Stimulated activated CD4-positive, alpha-beta T cell treated with anti-CD3 and anti-CD28 coated beads, Interleukin-2, amount 100 ng/mL, for 24 hours (primary cell): ENCODE measurements at places on chromosomes 6 and 20.

GRCh38 chr6:16635810-16636602, 125.3 kb downstream of the ATXN1 start:
- no peak for DNase-seq

DNA sequence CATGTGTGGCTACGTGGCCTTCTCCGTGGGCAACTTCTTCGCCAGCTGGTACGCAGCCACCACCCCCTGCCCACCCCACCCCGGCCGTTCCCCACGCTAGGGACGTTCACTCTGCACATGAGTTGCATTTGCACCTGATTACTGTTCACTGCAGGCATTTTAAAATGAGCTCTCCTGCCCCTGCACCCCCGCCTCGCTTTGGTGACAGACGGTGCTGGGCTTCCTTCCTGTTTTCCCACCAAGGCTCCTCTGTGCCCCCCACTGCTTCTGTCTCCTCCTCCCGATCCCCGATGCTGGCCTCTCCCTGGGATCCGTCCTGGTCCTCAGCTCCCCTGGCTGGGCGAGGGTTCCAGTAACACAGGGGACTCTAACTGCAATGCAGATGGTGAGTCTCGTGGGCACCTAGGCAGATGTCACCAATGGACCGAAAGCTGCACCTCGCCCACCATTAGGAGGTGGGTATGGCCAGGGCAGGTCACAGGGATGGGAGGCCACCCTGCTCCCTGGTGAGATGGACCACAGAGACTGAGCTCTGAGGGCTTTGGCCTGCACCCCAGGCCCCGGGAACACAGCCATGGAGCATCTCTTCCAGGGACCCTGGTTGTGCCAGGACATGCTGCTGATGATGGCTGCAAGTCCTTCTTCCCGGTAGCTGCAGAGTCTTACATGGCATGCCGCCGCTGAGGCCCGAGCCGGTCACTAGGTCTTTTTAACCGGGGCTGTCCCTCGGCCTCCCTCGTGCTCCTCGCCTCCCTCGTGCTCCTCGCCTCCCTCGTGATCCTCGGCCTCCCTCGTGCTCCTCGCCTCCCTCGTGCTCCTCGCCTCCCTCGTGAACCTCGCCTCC, 3.8 kb downstream of the UNC93A start:
- no peak for DNase-seq

DNA sequence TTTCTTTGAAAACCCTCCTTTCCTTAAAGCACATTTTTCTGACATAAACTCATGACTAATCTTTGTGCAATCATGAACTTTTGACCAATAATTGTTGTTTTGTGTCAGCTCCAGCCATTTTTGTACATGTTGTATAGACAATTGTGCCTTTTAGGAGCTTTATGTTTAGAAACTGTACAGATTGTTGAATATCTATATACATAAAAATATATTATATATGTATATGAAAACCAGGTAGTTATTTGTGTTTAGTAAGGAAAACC, 125.7 kb upstream of the EDN1 start:
- DNase-seq = no peak

DNA sequence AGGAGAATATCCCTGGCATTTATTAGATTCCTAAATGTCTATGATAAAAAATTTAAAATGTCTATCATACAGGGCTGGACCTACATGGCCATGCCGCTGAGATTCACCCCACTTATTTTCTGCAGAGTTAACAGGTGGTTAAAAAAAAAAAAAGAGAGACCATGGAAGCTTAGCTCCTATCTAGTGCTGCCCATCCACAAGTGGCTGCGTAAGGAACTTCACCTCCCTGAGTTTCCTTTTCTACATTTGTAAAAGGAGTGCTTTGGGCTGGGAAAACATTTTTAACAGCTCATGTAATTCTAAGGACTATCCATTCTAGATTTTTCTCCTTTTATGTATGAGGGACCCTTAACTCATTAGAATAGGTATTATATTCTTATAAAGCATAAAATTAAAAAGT, 534.1 kb downstream of the MMUT start:
- DNase-seq = no peak

GRCh38 chr6:106466211-106466610, 105.7 kb downstream of the CRYBG1 start:
- DNase-seq = no peak

GRCh38 chr20:56368351-56369134, 9.8 kb downstream of the FAM210B start:
- no peak for DNase-seq

GRCh38 chr20:6388671-6389197, 265.9 kb upstream of the FERMT1 start:
- no peak for DNase-seq

DNA sequence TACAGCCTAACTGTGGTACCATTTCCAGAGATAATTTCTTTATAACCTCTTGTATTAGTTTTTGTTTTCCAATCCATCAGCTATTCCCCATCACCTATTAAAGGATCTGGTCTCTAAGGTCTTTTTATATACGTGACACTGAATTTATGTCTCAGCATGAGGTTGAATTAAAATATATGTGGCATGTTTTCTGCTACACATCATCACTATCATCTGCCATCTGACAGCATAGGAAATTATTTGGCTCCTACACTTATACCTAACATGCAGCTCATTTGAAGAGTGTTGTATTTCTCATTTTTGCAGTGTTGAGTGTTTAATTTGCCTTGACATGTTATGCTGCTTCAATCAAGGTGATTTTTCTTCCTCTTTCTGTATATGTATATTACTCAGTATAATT, 100.3 kb downstream of the LIN28B start:
- DNase-seq = no peak

DNA sequence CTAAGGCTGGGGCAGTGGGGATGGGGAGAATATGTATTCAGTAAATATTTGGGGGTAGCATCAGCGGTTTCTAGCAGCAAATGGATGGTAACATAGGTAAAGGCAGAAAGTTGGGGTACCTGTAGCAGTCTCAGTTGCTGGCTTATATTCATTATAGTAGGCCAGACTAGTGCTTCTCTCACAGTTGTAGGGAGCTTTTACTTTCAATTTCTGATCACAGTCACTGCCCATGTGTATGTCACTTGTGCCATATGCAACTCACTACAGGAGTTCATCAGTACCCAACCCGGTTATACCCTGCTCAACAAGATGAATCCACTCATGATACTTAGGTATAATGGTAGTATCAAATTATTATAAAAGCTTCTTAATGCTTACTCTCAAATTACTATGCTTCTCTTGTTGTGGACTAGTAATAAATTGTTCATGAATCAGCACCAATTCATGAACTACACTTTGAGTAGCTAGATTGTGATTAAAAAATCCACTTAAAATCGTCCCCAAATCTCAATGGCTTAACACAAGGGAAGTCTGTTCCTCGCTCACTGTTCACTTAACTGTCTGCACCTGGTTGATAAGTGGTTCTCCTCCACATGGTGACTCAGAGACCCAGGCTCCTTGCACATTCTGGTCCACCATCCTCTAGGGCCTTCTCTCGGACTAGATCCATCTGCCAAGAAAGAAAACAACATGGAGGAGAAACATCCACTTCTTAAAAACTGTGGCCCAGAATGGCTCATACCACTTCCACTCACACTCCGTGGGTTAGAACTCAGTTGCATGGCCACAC, 31.3 kb upstream of the MYLIP start:
- DNase-seq = no peak

- DNase-seq = no peak
These were observed 105.0 kb downstream of the PREX1 start for GRCh38 chr20:48722737-48723191.

- DNase-seq = no peak
These were observed 193.5 kb downstream of the UBE3D start for GRCh38 chr6:82872185-82872584.

- DNase-seq = no peak
These were observed 1.2 kb downstream of the CENPW start for GRCh38 chr6:126341126-126341525.

- DNase-seq = no peak
These were observed 93.9 kb downstream of the SPTLC3 start for GRCh38 chr20:13102694-13103093.

GRCh38 chr6:137754366-137754765, 112.7 kb upstream of the TNFAIP3 start:
- DNase-seq = no peak

DNA sequence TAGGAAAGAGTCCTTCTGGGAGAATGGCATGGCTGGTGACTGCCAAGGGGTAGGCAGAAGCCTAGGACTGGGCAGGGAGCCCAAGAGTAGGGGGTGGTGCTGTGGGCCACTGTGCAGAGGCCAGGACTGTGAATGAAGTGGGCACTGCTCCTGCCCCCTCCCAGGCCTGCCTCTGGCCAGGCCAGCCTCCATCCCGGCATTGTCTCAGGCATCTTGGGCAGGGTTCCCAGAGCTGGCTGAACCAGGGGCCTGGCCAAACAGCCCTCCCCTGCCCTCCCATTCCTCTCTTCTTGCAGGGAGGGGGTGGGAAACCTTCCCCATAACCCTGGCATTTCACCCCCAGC, 81.6 kb downstream of the MRPL14 start:
- no peak for DNase-seq

DNA sequence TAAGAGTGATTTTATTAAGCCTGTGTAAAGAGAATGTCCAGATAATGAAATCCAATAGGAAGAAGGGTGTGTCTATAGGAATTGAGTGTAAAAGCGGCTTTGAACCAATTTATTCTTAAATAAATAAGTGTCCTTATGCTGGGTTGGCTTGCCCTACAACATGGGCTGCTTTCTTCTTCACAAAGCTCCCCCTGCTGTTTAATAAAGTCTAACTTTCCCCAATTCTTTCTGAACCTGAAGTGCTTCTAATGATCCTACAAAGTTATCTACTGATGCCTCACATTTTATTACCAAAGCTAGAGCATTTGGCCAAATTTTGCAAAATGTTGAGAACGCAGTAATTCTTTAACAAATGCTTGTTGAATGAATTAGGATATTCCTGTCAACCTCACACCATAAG, 36.3 kb upstream of the SIRT5 start:
- no peak for DNase-seq

- DNase-seq = no peak
These were observed 1.3 kb upstream of the L3MBTL1 start for GRCh38 chr20:43506238-43506637.

DNA sequence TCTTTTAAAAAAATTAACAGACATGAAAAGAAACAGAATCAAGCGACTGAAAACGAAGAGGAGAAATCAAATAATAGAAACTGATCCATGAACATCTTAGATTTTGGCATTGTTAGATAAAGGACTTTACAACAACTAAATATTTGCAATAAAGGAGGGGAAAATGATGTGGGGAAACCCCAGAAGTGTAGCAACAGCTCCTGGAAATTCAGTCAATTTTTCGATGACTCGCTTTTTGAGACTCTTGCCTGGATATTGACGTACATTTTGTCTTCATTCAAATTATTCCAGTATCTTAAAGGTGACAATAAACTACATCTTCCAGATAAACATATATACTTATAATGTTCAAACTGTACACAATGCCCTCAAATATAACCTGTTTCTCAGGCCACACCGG, 44.1 kb downstream of the ADGB start:
- DNase-seq = no peak

- no peak for DNase-seq
These were observed 110.0 kb downstream of the MAP7 start for GRCh38 chr6:136440203-136440602.

DNA sequence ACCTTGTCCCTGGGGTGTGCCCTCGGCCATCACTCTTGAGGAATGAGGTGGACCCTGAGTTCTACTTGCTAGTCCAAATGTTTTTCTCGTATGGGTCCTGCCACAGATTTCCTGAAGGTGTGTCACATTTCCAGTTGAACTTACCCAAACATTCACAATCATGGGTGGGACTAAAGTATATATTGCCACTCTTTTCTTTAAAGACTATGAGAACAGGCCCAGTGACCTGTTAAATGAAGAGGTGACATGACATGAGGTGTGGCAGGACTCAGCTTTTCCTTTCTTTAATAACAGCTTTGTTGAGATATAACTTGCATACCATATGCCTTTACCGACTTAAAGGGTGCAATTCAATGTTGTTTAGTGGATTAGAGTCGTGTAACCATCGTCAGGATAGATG, 177.2 kb upstream of the EXOC2 start:
- no peak for DNase-seq

GRCh38 chr20:11989018-11989771, 71.5 kb downstream of the BTBD3 start:
- no peak for DNase-seq

GRCh38 chr20:10094566-10095173, 59.9 kb downstream of the ANKEF1 start:
- DNase-seq = no peak

DNA sequence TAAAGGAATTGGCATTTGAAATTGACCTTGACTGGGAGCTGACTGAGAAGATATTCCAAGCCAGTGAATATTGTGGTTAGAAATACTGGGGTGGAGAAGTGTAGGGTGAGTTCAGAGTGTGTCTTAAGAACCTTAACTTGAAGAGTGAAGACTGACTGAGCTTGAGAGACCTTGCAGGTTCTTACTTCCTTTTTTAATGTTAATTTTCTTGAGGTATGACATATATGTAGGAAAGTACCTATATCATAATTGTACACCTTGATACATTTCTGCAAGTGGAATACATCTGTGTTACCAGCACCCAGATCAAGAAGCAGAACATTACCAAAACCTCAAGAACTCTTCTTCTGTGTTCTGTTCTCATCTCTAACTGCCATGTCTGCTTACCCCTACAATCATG, 11.0 kb downstream of the DHX35 start:
- no peak for DNase-seq

DNA sequence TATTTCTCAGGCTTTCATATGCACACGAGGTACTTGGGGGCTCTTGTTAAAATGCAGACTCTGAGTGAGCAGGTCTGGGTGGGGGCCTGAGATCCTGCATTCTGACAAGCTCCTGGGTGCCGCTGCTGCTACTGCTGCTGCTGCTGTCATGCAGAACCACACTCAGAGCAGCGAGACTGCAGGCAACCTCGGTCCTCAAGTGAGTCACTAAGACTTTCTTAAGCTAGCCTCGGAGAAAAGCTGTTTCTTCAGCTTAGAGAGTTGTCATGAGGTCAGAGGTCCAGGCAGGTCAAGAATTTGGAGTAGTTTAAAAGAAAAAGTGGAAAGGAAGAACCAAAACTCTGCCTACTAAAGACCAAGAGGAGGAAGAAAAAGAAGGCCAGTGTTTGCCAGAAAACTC, 92.9 kb downstream of the SPTLC3 start:
- no peak for DNase-seq

- no peak for DNase-seq
These were observed 45.4 kb upstream of the BTN3A2 start for GRCh38 chr6:26319405-26320128.

DNA sequence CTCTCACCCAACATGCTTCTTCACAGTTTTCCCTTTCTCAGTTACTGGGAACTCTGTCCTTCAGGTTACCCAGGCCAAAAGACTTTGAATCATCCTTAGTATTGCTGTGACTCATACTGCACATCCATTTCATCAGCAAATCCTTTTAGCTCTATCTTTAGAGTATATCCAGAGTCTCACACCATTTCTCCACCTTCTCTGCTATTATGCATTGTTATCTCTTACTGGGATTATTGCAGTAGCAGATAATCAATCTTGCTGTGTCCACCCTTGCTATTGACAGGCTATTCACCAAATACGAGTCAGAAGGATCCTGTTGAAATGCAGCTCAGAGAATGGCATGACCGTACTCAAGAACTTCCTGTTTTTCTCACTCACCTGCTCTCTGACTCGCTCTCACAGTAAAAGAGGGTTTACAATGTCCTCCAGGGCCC, 57.3 kb downstream of the BCKDHB start:
- no peak for DNase-seq
